ENCODE measurements at places on chromosomes 13 and 19.

- no peak for DNase-seq
Observed at GRCh38 chr13:86402500-86402899, 603.3 kb upstream of the SLITRK6 start.

DNA sequence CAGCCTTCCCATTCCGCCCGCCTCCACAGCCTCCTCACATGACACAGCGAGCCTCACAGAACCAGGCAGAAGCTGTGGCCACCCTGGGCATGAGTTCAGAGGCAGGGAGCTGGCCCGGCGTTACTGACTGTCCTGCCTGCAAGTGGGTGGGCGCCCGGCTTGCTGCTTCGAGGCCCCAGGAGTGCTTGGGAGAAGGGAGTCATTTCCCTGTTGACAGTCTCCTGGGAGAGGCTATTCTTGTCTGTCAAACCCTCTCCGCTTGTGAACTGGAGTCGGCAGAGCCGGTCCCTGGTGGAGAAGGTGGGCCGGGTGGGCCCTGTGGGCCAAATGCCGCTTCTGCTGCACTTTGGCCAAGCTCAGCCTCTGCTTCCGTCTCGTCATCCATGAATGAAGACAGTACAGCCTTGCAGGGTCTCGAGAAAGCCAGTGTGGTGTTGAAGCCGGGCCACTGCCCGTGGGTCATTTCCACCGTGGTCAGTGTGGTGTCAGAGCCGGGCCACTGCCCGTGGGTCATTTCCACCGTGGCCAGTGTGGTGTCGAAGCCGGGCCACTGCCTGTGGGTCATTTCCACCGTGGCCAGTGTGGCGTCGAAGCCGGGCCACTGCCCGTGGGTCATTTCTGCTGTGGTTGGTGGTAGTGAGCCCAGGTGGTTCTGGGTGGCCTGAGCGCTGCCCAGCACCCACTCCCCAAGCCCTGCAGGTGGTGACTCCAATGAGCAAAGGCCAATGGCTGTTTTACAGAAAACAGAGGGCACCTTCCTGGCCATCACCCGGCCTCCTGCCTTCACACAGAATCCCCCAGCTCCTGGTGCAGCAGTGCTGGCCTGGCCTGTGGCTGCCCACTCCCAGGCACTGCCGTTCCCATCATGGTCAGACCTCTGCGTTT, 13.5 kb upstream of the F7 start:
- DNase-seq = no peak

DNA sequence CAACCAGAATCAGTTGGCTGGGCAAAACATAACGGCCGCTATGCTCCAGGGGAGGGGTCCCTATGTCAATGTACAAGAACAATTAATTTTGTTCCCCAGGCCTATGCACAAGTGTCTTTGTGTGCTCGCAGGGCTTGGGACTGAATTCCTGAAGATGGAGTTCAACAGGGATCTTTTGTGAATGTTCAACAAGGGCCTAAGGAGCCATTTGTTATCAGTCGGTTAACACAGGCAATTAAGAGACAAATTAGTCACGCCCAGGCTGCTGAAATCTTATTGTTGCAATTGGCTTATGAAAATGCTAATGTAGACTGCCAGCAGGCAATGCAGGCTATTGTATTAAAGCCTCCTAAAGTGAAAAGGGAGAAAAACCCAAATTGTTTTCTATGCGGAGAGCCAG, 117.5 kb downstream of the ZNF429 start:
- DNase-seq = no peak

- DNase-seq = no peak
Observed at GRCh38 chr19:40528533-40529092, 48.1 kb upstream of the SHKBP1 start.

GRCh38 chr19:1259876-1260748, 9.0 kb upstream of the CIRBP start:
- DNase-seq = no peak

- DNase-seq = peak; percentile 64
Observed at GRCh38 chr19:10505583-10506229, 2.5 kb upstream of the KEAP1 start.

DNA sequence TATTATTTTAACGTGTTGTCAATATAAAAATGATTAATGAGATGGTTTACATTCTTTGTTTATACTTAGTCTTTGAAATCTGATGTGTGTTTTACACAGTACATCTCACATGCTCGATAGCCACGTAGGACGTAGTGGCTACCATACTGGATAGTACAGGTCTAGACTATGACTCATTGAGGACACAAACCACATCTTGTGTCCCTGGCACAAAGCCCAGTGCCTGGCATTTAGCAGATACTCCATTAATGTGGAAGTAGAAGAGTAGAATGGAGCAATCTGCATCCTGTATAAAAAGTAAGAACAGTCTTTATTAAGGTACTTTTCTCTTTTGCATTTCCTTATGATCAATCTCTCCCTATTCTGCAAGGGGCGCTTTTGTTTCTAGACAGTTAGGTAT, 49.0 kb upstream of the FRY start:
- no peak for DNase-seq

DNA sequence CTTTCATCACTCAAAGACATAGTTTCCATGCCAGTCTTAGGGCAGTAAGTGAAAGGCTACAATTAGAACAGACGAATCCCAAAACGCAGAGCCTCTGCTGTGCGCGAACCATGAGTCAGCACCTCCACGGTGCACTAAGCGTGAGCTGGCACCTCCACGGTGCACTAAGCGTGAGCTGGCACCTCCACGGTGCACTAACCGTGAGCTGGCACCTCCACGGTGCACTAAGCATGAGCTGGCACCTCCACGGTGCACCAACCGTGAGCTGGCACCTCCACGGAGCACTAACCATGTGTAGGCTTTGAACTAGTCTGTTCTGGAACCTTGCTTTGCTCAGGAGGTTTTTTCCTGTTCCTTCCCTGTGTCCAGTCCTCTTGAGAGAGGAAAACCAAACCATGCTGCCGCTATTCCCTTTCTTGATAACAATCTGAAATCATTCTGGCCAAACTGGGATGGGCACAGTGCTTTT, 120.6 kb downstream of the IRS2 start:
- DNase-seq = no peak

- DNase-seq = no peak
Observed at GRCh38 chr19:33159893-33160292, 28.0 kb downstream of the WDR88 start.

DNA sequence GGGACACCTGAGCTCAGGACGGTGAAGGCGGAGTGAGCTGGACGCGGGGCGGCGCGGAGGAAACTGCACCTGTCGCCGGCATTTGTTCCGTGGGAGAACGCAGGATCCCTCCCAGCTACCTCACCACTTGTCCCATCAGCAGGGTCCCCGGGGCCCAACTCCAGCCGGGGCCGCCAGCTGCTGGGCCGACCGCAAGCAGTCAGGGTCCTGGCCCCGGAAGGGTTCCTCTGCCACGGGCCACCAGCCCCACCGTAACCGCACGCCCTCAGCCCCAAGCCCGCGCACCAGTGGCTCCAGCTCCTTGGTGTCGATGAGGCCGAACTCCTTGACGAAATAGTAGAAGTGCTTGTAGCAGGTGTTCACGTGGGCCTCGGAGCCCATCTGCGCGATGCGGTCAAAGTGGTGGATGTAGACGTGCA, 19.6 kb downstream of the MOB3A start:
- DNase-seq = no peak

DNA sequence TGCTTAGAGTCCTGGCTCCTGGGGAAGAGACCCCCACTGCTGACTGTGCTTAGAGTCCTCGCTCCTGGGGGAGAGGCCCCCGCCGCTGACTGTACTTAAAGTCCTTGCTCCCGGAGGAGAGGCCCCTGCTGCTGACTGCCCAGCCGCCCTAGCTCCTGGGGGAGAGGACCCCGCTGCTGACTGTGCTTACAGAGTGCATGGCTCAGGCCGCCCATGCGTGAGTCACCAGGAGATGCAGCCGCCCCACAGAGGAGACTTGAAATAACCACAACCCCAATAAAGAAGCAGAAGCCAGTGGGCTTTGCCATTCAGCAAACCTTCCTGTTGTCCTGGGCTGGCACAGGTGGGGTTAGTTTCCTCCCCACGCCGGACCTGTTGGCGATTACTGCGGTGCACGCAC, 79.2 kb upstream of the C13orf46 start:
- no peak for DNase-seq

DNA sequence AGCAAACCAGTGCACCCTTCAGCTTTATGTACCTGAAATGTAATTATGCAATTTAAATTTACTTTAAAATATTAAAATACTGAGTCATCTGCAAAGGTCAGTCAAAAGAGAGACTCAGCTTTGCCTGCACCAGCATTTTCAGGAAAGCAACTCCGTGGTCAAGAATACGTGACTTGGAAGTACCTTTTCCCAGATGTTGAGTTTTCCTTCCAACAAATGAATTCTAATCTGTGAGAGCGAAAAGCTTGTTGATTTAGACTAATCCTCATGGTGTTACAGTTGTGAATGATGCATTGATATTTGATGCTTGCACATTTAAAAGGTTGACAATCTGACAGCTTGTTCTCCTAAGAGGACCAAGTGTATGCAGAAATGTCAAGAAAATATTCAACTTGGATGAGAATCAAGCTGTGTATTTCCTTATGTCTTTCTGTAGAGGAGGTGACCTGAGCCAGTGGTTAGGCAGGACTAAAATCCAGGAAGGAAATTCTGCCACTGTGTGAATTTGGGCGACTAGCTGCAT, 270.4 kb downstream of the ABCC4 start:
- no peak for DNase-seq

- no peak for DNase-seq
Observed at GRCh38 chr13:93646245-93646644, 419.6 kb downstream of the GPC6 start.

All from vagina (tissue), 2 donors.